ENCODE measurements at places on chromosomes 3 and 15.

- no peak for DNase-seq
Measured at GRCh38 chr3:61463191-61463590, 98.2 kb upstream of the PTPRG start.

GRCh38 chr15:41932511-41933289, 38.8 kb upstream of the SPTBN5 start:
- no peak for DNase-seq

DNA sequence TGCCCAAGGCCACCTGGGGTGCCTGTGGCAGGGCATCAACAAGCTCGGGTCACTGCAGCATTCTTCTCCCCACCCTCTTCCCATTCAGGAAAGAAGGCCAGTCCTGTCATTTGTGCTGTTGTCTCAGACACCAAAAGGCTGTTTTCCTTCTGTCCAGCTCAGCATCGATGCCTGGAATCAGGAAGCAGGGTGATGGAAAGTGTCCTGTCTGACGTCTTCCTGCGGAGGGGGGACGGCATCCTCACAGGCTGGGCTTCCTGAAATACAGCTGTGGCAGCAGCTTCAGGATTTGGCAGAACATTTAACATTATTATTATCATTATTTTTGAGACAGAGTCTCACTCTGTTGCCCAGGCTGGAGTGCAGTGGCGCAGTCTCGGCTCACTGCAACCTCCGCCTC, 33.0 kb upstream of the ANKDD1A start:
- DNase-seq, result no peak

DNA sequence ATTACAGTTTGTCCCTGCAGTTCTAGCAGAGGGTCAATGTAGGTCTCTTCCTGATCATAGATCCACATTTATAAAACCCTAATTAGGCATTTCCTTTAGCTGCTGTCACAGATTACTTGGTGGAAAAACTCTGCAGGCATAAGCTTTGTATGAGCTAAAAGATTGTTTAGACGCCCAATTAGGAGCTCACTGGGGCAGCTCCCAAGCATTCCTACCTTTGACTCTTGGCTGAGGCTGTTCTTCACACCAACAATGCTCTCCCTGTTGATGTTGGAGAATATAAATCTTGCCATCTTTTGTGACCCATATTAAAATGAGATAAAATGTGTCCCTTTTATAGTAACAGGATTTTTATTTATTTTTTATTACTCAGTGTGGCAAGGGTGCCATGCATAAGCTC, 148.3 kb upstream of the TRIM42 start:
- DNase-seq, result no peak

GRCh38 chr3:31636049-31636448, 103.3 kb downstream of the STT3B start:
- DNase-seq, result no peak

DNA sequence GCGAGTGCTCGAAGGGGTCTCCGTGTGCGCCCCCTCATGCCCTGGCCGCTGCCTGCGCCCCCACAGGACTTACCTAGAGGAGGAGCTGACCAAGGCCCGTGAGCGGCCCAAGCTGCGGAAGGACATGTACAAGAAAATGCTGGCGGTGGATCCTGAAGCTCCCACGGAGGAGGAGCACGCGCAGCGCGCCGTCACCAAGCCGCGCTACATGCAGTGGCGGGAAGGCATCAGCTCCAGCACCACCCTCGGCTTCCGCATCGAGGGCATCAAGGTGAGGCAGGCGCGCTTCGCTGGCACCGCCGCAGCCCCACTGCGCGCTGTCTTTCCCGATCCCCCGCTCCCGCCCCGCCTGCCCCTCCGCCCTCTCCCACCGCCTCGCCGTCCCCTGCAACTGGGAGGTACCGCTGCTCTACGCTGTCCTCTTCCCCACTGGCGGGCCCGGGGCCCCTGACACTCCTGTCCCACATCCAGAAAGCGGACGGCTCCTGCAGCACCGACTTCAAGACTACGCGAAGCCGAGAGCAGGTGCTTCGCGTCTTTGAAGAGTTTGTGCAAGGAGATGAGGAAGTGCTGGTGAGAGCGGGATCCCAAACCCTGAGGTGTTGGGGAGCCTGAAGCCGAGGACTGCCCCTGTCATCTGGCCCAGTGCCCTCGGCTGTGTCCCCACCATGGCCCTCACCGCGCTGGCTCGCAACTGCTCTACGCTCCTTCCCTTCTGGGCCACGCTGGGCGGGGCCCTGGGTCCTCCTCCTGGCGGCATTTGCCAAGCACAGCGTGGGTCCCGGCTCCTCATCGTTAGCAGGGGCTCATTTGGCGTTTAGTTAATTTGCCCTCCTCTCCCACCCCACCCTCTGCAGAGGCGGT, 8.5 kb downstream of the ITPKA start:
- DNase-seq, result peak; percentile 58

- DNase-seq, result no peak
Measured at GRCh38 chr15:44038755-44039191, 156.3 kb downstream of the FRMD5 start.

DNA sequence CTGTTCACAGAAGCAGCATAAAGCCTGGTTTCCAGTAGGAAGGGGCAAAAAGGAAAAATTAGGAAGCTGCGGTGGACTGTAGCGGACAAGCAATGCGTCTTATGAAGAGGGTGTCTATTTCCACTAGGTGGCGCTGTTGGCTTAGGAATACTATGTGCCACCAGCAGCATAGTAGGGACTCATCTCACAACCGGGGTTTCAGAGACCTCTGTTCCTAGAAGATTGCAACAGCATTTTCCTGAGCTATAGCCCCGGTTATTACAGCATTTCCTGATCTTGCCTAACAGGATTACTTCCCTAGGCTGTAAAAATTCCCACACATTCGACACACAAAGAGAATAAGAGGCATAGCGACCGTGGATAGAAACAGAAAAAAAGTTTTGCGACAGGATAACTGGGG, 683.0 kb downstream of the TBL1XR1 start:
- no peak for DNase-seq

DNA sequence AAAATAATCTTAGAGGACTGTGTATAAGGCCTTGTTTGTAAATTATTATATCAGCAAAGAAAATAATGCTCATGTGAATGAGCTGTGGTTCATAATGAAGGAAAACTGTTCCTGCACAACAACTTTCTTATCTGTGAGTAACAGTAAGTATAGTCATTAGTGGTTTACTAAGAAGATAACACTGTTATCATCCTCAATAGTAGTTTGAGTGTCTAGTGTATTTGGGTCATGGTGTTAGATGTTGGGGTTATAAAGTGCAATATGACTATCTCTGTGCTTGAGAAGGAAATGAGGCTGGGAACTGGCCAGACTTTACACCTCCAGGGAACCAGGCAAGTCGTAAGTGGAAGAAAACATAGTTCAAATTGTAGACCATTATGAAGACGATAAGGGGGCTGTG, 15.6 kb downstream of the VPS8 start:
- DNase-seq, result no peak

DNA sequence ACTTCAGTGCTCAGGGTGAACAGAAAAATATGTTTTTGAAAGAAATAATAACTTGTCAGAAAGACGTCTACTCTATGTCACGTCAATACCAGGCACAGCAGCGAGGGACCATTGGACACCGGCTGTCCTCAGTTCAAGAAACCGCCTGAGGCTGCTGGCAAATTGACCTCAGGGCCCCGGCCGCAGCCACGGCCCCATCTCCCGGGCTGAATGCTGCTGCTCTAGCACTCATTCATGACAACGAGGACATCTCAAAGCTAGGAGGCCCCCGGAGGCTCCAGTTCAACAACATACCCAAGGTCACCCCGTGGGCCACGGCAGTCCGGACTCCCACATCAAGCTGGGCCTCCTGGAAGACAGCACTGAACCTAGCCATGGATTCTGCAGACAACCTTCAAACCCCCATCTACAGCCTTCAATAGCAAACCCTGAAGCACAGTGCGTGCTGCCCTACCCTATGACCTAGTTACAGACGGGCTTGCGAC, 204.0 kb upstream of the NSMCE3 start:
- no peak for DNase-seq

DNA sequence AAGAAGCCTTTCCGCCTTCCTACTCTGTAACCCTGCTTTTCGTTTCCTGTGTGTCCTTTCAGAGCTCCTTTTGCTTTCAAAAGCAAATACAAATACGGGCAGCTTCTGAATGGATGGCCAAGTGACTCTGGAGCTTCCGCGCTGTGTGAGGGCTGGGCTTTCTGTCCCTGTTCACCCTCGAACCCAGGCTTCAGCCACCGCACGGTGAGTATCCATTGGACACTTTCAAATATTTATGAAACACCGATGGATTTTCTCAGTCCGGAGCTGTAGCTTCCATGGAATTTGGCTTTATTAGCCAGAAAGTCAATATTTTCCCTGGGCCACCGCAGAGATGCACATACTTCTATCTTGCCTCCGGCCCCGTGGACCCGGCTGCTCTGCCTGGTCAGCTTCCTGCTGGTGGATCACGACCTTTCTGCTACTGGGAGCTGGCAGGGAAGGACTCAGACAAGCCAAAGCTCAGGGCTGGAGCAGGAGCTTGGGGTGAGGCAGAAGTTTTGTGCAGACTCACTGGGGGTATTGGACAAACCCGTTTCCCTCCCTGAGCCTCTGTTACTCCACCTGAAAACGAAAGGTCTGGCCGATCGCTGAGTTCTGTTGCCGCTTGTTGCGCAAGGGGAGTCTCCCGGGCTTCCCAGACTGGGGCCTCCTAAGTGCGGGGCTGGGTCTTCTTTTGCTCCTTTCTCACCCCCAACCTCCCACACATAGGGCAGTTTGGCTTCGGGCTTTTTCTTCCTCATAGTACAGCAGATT, 63.6 kb downstream of the LINGO1 start:
- peak; percentile 41 for DNase-seq

DNA sequence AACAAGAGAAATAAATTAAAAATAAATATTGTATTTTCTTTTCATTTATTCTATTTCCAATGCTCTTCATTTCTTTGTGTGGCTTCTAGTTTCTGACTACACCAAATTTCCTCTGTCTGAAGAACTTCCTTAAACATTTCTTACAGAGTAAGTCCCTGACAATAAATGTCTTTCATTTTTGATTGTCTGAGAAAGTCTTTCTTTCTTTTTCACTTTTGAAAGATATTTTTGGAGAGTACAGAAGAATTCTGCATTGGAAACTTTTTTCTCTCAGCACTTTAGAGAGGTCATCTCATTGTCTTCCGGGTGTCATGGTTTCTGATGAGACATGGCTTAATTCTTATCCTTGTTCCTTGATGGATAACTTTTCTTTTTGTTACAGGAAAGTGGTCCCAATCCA, 119.6 kb downstream of the MOBP start:
- DNase-seq, result no peak

- DNase-seq, result no peak
Measured at GRCh38 chr15:101551696-101552591, 62.4 kb upstream of the PCSK6 start.

- DNase-seq, result no peak
Measured at GRCh38 chr3:128198313-128198712, 45.0 kb downstream of the EEFSEC start.

GRCh38 chr3:71069797-71070196, 513.7 kb downstream of the FOXP1 start:
- peak; percentile 47 for DNase-seq

GRCh38 chr3:135238236-135238830, 443.3 kb downstream of the EPHB1 start:
- no peak for DNase-seq

- DNase-seq, result no peak
Measured at GRCh38 chr15:23690450-23690852, 3.3 kb upstream of the NDN start.

DNA sequence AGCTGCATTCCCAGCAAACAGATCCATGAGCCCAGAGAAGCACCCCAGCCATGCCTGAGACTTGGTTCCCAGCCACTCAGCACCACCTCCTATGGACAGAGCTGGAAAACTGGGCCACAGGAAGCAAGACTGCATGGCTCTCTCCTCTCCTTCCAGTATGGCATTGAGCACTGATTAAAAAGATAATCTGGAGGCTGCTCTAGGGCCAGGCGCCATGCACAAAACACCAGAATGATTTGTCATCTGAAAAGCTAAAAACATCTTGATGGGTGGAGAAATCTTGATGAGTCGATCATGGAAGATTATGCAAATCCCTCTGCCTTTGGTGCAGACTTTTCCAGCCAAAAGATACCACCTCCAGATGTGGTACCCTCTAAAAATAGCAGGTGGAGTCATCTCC, 62.7 kb upstream of the MRPS22 start:
- no peak for DNase-seq

DNA sequence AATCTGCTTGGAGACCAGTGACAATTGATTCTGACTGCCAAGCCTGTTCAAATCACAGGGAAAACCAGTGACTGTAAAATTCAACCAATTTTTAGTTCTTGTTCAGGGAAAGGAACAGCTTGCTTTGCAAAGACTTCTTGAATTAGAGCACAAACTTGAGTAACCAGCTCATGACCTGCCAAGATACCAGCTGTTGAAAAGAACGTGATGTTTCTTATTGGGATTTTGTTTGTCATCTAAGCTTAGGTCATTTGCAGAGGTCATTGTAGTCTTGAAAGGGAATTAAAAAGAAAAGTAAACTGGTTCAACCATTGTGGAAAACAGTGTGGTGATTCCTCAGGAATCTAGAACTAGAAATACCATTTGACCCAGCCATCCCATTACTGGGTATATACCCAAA, 428.2 kb downstream of the GRM7 start:
- DNase-seq, result no peak

- DNase-seq, result no peak
Measured at GRCh38 chr3:5058471-5058951, 63.6 kb upstream of the ARL8B start.

DNA sequence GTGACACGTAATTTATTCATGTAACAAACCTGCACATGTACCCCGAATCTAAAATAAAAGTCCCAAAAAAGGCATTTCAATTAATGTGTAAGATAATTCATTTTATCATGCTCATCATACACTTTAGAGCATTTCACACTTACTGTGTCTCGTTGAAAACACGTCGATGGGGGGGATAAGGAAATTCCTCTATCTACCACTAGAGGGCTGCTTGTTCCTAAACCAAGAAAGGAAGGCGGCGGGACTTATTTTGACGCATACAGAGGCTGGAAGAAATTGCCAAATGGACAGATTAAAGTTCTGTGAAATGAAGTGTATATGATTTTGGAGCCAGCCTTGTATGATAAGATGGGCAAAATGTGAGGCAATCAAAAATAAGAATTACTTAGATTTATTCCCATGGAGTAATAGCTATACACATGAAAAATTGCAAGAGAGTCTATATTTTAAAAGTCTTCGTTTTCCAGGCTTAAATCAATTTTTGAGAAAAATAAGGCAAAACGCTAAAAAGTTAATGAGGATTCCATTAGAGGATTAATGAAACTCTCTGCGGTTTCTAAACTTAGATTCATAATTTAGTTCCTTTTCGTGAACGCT, 346.8 kb downstream of the CNTN3 start:
- peak; percentile 13 for DNase-seq

DNA sequence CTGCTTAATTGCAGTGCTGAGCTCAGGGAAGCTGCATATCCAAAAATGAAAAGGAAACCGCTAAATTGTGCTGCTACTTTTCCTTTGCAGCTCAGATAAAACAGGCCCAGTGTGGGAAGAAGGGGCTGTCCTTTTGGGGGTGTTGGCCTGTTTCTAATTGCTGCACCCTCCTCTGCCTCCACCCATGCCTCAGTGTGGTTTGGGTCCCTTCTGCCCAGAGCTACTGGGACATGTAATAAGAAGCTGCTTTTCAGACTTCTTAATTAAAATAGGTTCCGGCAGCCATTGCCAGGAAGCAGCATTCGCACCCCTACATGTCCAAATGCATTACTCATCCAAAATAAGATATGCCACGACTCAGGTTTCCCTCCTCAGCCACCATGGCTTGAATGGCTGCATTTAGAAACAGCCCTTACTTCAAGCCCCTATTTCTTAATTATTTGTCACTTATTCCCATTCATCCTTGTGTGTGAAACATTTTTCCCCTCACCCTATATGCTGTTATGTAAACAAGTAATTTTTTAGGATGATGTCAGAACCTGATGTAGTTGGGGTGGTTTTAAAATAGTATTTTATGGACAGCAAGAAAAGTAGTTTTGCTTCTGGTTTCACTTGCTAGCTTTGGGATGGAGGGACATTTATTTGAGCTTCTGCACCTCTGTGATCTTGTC, 235.9 kb upstream of the CTDSPL start:
- DNase-seq, result no peak

All from GM20000 (cell line).